ENCODE measurements at places on chromosomes 6 and 20.
A peak's percentile ranks its signal among the peaks of the same experiment; 100 is the strongest.

GRCh38 chr6:129903082-129903481, 42.0 kb upstream of the TMEM244 start:
- DNase-seq: no peak

GRCh38 chr6:106247733-106248132, 77.8 kb downstream of the ATG5 start:
- DNase-seq: no peak

GRCh38 chr6:32627831-32628230, 9.4 kb upstream of the HLA-DQA1 start:
- DNase-seq: peak; percentile 42

DNA sequence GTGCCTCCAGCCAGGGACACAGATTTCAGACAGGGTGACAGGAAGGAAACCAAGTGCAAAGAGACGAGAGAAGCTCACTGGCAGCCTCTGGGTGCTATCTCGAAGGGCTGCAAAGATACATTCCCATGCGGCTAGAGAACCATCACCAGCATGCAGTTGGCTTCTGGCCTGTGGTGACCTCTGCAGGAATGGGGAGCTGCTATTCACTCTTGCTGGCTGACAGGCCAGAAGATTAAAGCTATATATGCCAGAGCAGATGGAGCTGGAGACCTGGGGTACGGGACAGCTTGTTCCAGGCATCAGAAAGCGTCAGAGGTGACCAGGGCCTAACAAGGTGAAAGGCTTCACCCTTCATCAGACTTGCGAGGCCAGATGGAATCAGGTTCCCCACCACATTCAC, 20.0 kb downstream of the MAP1LC3A start:
- no peak for DNase-seq

GRCh38 chr6:143578054-143578453, 66.5 kb upstream of the FUCA2 start:
- DNase-seq: no peak

GRCh38 chr6:13614126-13614925, 809 bp upstream of the NOL7 start:
- no peak for DNase-seq

GRCh38 chr6:168393126-168393870, 47.7 kb upstream of the SMOC2 start:
- no peak for DNase-seq

DNA sequence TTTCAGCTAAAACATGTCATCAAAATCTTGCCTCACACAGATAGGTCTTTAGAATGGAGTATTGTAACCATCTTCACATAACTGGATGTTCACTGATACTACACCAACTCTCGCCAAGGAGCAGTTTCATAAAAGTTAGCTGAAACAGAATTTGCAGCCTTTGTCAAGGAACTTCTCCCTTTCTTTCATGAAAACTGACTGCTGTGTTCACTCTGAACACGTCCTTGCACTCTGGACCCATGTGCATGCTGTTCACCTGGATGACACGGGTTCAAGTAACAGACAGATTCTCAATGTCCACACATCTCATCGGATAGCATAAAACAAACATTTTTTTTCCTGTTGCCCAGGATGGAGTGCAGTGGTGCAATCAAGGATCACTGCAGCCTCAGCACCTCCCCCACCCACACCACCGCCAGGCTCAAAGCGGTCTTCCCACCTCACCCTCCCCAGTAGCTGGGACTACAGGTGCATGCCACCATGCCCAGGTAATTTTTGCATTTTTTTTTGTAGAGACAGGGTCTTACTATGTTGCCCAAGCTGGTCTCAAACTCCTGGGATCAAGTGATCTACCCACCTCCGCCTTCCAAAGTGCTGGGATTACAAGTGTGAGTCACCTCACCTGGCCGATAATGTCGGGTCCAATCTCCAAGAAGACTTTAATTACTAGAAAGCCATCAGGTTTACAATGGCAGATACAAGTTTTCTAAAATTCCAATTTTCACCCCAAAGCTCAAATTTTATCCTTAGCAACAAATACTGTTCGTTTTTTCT, 9.4 kb downstream of the DIDO1 start:
- no peak for DNase-seq

DNA sequence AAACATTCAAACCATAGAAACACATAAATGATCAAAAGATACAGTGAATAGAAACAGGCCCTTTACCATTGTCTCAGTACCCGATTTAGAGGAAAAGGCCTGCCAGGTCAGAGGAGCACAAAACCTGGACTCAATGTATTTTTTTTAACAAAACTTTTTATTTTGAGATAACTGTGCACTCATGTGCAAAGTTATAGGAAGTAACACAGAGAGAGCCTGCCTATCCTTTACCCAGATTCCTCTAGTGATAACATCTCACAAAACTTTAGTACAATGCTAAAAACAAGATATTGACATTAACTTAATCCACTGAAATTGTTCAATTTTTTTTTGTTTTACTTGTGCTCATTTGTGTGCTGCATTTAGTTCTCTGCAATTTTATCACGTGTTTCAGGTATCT, 36.8 kb upstream of the SAMD3 start:
- no peak for DNase-seq

DNA sequence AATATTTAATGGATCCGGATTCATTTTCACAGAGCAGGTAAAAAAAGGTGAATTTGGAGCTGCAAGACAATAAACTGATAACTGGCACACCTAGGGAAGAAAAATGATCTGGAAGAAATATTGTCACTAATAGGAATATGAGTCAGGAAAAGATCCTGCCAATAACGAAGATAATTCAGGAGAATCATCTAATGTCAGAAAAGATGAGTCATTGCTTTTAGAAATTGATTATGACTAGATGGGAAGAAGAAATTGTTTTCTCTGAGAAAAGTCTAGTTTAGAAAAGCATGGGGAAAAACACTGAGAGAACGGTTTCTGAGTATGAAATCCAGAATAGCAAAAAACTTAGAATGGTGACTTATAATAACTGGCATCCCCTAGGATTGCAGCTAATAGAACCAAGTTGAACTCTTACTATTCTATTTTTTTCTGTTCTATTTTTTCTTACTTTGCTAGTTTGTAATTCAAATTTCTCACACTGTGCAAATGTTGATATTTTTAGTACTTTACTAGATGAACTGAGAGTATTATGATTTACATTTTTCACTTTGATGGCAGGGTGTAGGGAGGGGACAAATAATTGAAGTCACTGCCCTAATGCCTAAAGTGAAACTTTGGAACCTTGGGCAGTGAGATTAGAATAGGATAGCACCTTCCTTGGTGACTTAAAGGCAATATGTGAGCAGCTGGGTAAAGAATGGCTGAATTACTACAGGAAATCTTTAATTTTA, 38.2 kb upstream of the SUPT3H start:
- DNase-seq: no peak

DNA sequence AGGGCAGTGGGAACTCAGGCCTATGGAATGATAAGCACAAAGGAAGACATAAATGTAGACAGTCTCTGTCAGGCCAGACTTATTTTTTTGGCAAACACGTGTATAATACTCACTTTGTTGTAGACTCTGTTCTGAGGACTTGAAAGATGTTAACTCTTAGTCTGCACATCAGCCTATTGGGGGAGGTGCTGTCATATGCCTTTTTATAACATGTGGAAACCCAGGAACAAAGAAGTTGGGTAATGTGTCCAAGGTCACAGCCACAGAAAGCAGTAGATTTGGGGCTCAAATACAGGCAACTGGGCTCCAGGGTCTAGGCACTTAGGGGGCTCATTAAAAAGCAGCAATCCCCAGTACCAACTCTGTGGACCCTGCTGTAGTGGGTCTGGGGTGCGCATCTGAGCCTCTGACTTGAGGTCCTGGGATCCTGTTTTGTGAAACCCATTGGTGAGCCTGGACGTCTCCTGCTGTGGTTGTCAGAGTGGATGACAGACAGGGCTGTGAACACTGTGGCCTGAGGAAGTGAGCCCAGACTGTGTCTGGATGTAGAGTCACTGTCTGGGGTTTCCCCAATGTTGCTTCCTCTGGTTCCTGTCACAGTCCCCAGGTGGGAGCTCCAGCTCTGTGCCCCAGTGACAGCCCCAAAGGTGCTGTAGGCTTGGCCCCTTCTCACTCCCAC, 50.0 kb downstream of the CDH26 start:
- no peak for DNase-seq

DNA sequence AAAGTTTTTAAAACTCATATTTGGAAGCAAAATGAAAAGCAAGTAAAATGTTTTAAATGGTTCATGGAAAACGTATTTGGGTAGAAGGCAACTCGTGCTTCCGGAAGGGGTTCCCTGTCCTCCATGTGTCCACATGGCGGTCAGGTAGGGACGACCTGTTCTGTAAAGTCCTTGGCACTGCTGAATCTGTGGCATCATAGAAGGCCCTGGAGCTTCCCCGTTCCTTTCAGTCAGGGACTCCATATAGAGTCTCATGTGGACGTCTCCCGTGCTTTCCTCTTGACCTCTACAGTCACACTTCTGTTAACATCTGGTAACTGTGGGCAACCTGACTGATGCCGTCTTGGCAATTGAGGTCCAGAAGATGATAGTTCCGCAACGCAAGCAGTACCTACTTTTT, 11.4 kb downstream of the DYNLT1 start:
- no peak for DNase-seq

- no peak for DNase-seq
Measured at GRCh38 chr6:131390322-131390721, 182.7 kb upstream of the ARG1 start.

DNA sequence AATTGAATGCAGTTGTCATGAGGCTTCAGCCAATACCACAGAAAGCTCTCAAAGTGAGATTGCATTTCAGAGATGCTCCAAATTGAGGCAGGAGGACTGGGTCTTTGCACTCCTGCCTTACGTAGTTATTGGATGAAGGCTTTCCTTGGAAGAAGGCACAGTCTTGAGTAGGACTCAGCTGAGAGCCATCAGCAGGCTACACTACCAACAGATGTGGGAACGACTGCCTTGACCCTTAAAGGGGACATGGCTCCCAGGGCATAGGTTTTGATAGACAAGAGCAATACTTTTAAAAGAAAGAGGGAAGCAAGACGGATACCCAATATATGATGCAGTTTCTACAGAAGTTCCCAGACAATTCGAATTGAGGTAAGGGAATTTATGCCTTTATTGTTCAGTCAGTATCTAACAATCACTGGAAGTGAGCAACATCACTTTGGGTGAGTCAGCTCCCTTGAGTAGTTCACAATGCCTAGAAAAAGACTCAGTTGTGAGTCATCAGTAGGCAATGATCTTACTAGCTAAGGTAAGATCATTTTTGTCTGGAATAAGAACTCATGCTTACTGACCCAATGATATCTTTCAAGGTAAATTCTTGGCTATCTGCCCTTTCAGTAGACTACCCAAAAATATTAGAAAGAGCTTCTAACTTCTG, 390.8 kb downstream of the GJA1 start:
- no peak for DNase-seq

DNA sequence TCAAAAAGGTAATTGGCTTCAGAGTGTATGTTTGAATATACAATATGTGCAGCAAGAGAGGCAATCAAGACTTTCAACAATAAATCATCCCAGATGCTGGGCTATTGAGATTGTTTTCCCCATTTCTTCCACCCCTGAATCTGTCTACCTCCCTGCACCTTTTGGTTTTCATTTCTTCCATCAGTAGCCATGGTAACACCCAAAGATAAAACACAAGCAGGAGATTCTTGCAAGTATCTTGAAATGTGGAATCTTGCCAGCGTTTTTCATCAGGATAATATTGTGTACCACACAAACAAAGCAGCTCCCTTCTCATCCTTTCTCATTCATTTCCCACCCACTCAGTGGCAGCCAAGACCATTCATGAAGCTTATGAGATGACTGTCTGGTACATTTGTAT, 73.0 kb upstream of the NRSN1 start:
- no peak for DNase-seq

GRCh38 chr6:11750682-11751081, 27.9 kb downstream of the ADTRP start:
- DNase-seq: no peak

- DNase-seq: no peak
Measured at GRCh38 chr6:134733801-134734200, 216.1 kb downstream of the ALDH8A1 start.

GRCh38 chr6:149563928-149564325, 2.2 kb upstream of the GINM1 start:
- DNase-seq: no peak

- DNase-seq: no peak
Measured at GRCh38 chr6:150276168-150276936, 92.5 kb upstream of the IYD start.

DNA sequence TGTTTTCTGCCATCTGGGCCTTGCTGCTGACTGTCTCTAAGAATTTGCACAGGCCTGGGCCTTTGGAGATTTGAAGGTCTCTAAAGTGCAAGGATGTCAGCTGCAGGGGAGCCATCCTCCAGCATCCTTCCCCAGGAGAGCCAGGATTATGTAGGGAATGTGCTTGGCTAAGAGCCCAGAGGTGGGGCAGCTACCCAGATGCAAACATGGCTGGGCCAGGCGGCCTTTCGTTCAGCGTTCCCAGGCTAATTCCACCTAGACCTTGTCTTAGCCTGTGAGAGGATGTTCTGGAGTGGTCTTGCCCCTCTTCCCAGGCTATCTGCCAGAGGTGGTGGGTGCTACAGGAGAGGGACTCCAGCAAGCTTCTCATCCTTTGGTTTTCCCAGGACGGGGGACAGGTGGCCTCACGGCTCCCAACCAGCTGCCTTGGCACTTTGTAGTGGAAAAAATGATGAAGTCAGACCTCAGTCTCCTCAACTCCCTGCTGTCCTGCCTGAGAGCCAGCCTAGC, 7.7 kb upstream of the PTGIS start:
- DNase-seq: no peak

GRCh38 chr6:139647016-139647415, 272.6 kb upstream of the CITED2 start:
- DNase-seq: no peak

DNA sequence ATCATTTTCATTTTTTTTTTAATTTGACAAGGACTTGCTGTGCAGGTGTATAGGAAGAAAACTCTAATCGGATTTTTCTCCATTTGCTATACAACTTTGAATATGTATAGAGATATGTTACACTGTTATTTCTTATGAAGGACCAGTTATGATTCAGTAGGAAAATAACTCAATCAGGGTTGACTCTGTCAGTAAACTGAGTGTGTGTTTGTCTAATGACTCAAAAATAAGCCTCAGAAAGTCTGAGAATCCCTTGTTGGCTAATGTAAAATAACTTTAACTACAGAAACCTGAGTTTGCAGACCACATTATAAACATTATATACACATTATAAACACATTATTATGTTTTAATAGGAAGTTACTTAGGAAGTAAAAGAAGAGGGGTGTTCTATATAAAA, 352.6 kb downstream of the RIMS1 start:
- DNase-seq: no peak

GRCh38 chr20:47423586-47423985, 67.1 kb upstream of the ZMYND8 start:
- no peak for DNase-seq

- no peak for DNase-seq
Measured at GRCh38 chr6:11083491-11083890, 10.1 kb upstream of the SMIM13 start.

DNA sequence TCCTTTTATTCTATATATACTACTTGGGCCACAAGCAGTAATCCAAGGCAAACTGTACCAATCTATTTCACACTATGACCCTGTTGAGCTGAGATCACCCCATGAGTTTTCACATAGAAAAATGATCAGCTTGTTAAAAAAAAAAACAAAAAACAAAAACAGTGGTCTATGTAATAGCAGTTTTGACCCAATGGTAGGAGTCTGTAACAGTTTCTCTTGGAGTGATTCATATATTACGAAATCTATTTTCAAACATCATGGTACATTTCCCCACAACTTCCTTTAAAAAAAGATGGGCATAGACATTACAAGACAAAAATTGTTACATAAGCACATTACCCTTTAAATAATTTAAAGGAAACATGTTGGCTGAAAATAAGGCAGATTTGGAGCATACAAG, 78.1 kb downstream of the PRSS35 start:
- DNase-seq: no peak

GRCh38 chr20:61120595-61121515, 131.2 kb upstream of the CDH4 start:
- DNase-seq: peak; percentile 12
